ENCODE measurements at places on chromosomes 2 and 18. TPM values are rescaled to one million over a fixed set of nuclear protein-coding genes. Genes with fewer than 3 reads are reported as not detected.

The GKN2 gene
- total RNA-seq: 1.6 TPM

The PLA2R1 gene
- total RNA-seq: 22.8 TPM

The EDAR gene
- not detected for total RNA-seq

The ZNF396 gene
- total RNA-seq: 1.2 TPM

The IL1F10 gene
- total RNA-seq: not detected

The ALK gene
- total RNA-seq: not detected

The SPDYA gene
- total RNA-seq: 0.23 TPM

The UNC80 gene
- total RNA-seq: not detected

The ANO7 gene
- total RNA-seq: 1.9 TPM

The SCYGR8 gene
- total RNA-seq: not detected

Measured in NCI-H460 (cell line).